Adrenal gland (tissue), 19 donors: ENCODE measurements at places on chromosomes 1 and 21. TPM values are rescaled to one million over a fixed set of nuclear protein-coding genes. Genes with fewer than 3 reads are reported as not detected.

Gene GPR153
- total RNA-seq, result 4.2 TPM

Gene ZBTB8A
- 5.9 TPM for total RNA-seq

Gene RIIAD1
- not detected for total RNA-seq

Gene SLC44A3
- 9.2 TPM for total RNA-seq

Gene CFAP74
- 7.6 TPM for total RNA-seq

Gene CFHR4
- not detected for total RNA-seq

Gene MCL1
- 277 TPM for total RNA-seq

Gene TRIM63
- total RNA-seq, result not detected

Gene GBP7
- total RNA-seq, result 0.27 TPM

Gene SPRR2F
- total RNA-seq, result not detected

Gene EIF3I
- 256 TPM for total RNA-seq

Gene HAO2
- 0.64 TPM for total RNA-seq

Gene KIAA1614
- total RNA-seq, result 0.94 TPM

Gene ZBTB37
- total RNA-seq, result 6.2 TPM

Gene LRRC7
- total RNA-seq, result 3.4 TPM

Gene IRF6
- total RNA-seq, result 48.0 TPM

Gene OR2L8
- total RNA-seq, result not detected

Gene PLA2G2F
- not detected for total RNA-seq

Gene AIRE
- total RNA-seq, result 0.06 TPM

Gene YRDC
- total RNA-seq, result 11.8 TPM

Gene C4BPB
- not detected for total RNA-seq

Gene LCE1C
- total RNA-seq, result not detected

Gene NT5C1A
- total RNA-seq, result 0.43 TPM

Gene SEC16B
- 4.2 TPM for total RNA-seq

Gene PLPP3
- 93.7 TPM for total RNA-seq

Gene PCAT6
- total RNA-seq, result not detected

Gene TNFRSF1B
- total RNA-seq, result 32.7 TPM

Gene FCRL2
- not detected for total RNA-seq

Gene NPHS2
- total RNA-seq, result not detected

Gene RGS4
- 2.2 TPM for total RNA-seq

Gene PTCH2
- 0.42 TPM for total RNA-seq

Gene ZNF683
- total RNA-seq, result not detected

Gene CELA2A
- total RNA-seq, result 8.7 TPM

Gene SNAPIN
- 117 TPM for total RNA-seq

Gene BCAN
- 15.9 TPM for total RNA-seq

Gene SPRR2E
- not detected for total RNA-seq

Gene ROR1
- 3.7 TPM for total RNA-seq

Gene CLCA2
- total RNA-seq, result 0.39 TPM
